ENCODE measurements at places on chromosomes 6 and 20. TPM values are rescaled to one million over a fixed set of nuclear protein-coding genes. Genes with fewer than 3 reads are reported as not detected.

DNA sequence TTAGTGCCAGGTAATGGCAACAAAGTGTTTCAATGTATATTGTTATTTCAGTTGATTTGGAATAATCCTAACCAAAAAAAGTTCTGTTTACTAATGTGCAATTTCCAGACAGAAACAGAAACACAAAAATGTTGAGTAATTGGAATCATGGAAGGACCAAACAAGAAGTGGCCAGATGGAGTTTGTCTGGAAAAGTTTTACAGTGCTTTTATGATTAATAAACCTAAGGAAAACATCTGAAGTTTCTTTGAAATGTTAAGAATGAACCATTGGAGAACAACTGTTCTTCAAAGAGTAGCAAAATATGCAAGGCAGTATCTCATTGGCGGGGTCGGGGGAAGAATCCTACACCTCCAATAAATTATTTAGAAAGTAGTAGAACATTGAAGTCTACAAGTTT is 19.0 kb upstream of the FILIP1 start:
- DNase-seq, result no peak

GRCh38 chr6:150573041-150573681 is 26.5 kb upstream of the PLEKHG1 start:
- DNase-seq, result no peak

SAMD5 gene
- not detected for total RNA-seq

GRCh38 chr6:16674801-16675392 is 86.4 kb downstream of the ATXN1 start:
- no peak for DNase-seq

DNA sequence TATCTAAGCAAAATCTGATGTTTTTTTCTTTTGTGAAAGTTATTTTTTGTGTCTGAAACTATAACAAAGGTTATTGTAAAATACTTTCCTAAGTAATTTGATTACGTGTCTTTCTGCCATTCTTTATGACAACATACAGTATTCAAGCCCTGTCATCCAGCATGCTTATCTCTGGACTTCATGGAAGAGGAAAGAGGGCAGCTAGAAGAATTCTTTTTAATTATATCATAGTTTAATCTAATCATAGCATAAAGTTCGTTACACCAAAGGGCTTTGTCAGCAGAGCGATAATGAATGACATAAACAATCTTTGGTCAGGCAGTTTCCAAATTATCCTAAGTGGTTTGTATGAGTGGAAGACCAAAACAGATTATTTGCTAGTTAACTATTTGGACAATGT is 3.5 kb downstream of the ENPP3 start:
- DNase-seq, result no peak

OPRL1 gene
- 1.1 TPM for total RNA-seq

- no peak for DNase-seq
Observed at GRCh38 chr6:56789342-56789741, 146.7 kb upstream of the DST start.

GRCh38 chr6:97703661-97704060 is 420.6 kb upstream of the MMS22L start:
- DNase-seq, result no peak

GRCh38 chr6:40393641-40394040 is 193.5 kb downstream of the LRFN2 start:
- no peak for DNase-seq

MATN4 gene
- not detected for total RNA-seq

DNA sequence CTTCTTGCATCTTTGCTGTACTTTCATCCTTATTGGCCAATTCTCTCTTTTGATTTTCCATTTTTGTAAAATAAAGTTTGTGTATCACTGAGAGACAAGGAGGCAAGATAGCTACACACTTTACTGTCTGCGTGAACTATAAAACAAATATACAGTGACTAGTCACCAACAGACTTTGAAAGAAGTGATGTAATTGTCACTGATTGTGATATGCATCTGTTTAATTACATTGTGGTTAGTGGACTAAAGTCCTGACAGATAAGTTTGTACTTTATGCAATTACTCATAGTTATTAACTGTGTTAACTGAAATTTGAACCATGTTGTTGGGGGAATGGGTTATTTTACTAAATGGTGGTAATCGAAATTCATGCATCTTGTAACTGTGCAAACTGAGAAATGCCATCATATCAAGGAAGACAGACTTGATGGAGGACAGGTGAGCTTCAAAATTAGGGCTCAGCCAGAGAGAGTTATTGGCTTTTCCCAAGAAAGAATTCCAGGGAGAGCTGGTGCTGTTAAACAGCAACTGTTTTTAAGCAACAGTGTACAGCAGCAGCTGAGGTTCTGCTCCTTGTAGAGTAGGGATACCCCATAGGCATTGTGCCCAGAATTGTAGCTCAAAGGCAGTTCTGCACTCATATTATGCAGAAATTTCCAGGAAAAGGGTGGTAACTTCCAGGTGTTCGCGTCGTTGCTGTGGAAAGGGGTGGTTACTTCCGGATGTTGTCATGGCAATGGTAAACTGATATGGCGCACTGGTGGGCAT is 62.9 kb downstream of the EFHC1 start:
- DNase-seq, result no peak

- DNase-seq, result no peak
Observed at GRCh38 chr6:121959501-121959900, 440.0 kb upstream of the HSF2 start.

DNA sequence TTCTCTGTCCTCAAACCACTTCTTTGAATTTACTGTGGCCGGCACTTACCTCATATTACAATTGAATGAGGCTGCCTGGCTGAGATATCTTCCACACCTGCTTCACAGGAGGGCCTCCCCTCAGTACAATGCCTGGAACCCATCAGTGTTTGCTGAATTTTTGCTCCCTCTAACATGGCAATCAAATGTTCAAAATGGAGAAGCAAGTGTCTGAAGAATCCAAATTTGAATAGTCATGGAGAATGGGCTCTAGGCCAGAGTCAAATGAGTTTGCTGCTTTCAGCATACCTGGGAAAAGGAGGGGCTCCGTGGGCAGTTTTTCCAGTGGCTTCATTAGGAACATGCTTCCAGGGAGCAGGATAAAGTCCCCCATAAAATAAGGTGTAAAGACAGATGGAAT is 564.8 kb downstream of the UTRN start:
- no peak for DNase-seq

GRCh38 chr6:146657432-146657831 is 58.7 kb downstream of the ADGB start:
- no peak for DNase-seq

All from CD4-positive, alpha-beta memory T cell (primary cell).